Activated naive CD4-positive, alpha-beta T cell treated with Interleukin-2 at 50 U/mL for 16 hours (primary cell): ENCODE measurements at places on chromosomes 7 and 10.

GRCh38 chr7:73599151-73599882 is 20.9 kb upstream of the TBL2 start:
- no peak for DNase-seq

- no peak for DNase-seq
Observed at GRCh38 chr7:3949242-3949640, 648.2 kb downstream of the SDK1 start.

DNA sequence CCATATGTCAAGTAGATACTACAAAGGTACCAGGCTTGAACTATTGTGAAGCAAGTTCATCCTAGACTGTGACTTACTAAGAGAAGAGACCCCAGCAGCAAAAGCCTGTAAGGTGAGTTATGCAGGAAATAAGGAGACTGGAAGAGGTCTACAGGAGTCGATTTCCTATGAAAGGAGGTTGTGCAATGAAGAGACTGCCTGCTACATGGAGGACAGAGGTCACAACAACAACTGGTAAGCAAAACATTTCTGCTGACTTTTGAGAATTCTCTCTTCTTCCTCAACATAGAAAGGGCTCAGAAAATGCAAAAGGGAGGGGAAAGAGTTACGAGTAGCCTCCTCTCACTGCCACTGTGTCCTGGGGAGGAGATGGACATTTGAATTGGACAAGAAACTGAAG is 42.4 kb downstream of the PDK4 start:
- DNase-seq, result no peak

- DNase-seq, result no peak
Observed at GRCh38 chr7:68407460-68407859, 1190.8 kb upstream of the AUTS2 start.

DNA sequence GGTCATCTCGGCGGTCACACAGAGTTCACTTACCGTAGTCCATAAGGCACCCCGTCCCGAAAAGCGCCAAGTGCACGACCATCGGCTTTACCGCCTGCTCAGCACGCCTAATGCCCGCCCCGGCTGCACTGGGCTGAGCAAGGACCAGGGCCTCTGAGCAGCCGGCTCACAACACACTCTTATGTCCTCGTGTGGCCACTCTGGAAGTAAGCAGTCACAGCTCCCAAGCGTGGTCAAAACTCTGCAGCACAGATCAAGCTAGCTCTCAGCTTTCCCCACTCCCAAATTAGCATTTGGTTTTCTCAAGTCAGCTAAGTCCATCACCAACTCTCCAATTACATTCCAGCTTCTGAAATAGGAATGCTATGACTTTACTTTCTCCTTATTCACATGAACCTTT is 57.7 kb downstream of the MAD1L1 start:
- no peak for DNase-seq

- DNase-seq, result no peak
Observed at GRCh38 chr10:97250952-97251351, 41.5 kb downstream of the ARHGAP19 start.

DNA sequence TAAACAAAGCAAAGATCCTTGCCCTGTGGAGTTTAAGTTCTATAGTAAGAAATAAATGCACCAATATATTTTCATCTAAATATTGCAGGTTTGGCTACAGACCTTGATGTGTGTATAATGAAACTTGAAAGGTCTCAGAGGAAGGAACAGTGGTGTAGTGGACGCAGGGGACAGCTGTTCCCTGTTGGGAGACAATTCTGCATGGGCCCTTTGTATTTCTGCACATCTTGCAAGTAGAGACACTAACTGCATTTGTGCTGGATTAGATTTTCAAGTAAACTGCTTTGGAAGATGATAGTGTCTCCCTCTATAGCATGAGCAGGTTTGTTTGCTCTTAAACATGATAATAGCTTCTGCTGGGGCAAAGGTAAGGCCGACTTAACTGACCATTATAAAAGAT is 57.5 kb upstream of the FAM133B start:
- DNase-seq, result no peak

DNA sequence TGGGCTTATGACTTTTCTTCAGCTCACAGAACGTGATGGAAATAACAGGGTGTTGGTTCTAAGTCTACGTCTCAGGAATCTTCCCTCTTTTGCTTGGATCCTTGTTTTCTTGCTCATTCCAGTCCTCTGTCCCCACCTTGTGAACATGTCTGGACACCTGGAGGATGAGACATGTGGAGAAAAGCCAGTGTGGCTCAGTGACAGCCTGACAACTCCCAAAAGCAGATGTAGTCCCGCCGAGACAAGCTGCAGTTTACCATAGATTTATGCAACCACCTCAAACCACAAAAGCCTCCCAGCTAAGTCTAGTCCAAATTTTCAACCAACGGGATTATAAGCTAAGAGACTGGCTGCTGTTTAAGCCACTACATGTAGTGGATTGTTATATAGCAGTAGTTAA is 476.1 kb downstream of the SH2D4B start:
- DNase-seq, result no peak

GRCh38 chr10:71068861-71069271 is 143.5 kb upstream of the UNC5B start:
- DNase-seq, result no peak

DNA sequence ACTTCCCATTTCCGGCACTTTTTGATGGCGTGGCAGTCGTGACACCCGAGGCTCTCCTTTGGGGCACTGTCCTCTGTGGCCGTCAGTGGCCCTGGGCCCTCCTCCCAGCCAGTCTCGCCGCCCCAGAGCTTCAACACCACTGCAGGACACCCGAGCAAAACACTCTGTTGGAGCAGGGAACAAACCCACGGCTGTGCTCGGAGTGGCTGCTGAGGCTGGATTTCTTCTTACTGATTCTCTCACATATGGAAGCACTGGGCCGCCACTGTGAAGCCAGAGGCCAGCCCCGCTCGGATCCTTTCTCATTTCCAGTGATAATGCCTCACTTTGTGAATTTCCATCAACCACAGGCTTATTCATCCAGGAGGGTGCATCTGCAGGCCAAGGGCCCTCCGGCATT is 58.2 kb upstream of the CYTH3 start:
- no peak for DNase-seq

GRCh38 chr7:25311346-25311745 is 83.1 kb upstream of the NPVF start:
- no peak for DNase-seq

- DNase-seq, result no peak
Observed at GRCh38 chr10:92929896-92930295, 81.6 kb downstream of the EXOC6 start.

- DNase-seq, result no peak
Observed at GRCh38 chr7:147999962-148000361, 590.6 kb upstream of the C7orf33 start.

DNA sequence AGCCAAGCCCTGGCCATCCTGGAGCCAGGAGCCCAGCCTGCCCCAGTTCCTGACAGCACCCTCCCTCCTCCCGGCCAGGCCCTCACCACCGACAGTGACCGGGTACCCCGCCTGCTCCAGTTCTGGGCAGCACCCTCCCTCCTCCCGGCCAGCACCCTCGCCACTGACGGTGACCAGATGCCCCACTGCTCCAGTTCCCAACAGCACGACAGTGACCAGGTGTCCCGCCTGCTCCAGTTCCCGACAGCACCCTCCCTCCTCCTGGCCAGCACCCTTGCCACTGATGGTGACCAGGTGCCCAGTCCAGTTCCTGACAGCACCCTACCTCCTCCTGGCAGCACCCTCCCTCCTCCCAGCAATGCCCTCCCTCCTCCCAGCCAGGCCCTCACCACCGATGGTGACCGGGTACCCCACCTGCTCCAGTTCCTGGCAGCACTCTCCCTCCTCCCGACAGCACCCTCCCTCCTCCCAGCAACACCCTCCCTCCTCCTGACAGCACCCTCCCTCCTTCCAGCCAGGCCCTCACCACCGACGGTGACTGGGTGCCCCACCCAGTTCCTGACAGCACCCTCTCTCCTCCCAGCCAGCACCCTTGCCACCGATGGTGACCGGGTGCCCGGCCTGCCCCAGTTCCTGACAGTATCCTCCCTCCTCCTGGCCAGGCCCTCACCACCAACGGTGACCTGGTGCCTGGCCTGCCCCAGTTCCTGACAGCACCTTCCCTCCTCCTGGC is 40.3 kb downstream of the VIPR2 start:
- DNase-seq, result no peak

DNA sequence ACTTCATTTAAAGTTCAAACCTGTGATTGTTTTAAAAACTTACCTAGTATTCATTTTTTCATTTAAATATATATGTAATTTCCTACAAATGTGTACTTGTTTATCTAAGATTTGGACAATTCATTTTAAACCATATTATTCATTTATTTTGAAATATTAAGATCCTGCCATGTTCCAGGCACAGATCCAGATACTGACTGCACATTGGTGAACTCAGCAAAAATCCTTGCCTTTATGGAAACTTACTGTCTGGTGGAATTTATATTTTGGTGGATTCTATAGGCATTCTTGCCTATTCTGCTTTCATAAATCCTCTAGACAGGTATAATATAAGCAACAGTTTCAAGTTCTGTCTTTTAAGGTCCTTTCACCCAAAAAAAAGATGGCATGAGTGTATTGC is 48.3 kb upstream of the RPA3 start:
- DNase-seq, result no peak

- DNase-seq, result no peak
Observed at GRCh38 chr10:110002801-110003523, 4.8 kb upstream of the ADD3 start.

DNA sequence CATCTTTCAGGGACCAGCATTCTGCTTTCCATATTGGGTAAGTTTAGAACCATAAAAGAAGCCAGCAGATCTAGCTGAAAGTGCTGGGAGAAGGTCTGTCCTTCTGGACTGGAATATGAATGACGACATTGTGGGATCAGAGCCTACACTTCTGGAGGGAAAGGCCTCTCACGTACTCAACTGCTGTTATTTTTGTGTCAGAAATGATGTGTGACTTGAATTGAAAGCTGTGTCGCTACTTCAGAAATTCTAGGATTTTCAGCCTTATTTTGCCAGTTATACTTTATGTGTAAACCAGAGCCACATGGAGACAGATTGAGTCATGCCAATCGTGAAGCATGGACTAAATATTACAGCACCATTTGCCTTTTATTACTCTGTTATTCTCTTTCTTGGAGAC is 231.0 kb downstream of the KIAA1217 start:
- no peak for DNase-seq

GRCh38 chr7:151115836-151116418 is 29.7 kb downstream of the AGAP3 start:
- no peak for DNase-seq

- no peak for DNase-seq
Observed at GRCh38 chr7:42278344-42278743, 41.3 kb upstream of the GLI3 start.

DNA sequence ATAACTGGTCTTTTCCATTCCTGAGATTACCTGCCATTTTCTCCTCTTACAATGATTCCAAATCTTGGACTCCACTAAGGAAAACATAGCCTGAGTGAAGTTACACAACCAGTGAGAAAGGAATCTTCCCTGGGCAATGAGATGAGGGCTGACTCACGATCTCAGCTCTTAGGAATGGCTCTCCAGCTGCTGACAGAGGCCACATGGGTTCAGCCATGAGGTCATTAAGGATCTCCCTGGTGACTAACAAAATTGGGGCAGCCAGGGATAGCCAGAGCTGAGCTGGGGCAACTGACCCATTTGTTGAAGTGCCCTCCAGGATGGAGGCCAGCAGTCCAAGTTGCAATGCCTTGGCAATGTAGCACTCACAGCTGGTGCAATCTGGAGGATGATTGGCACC is 78.7 kb upstream of the MKLN1 start:
- no peak for DNase-seq

GRCh38 chr10:27744802-27745731 is 552 bp downstream of the MKX start:
- DNase-seq, result peak; percentile 21

GRCh38 chr7:156347132-156347531 is 293.4 kb upstream of the RNF32 start:
- no peak for DNase-seq

GRCh38 chr7:50305583-50306493 is 1.3 kb downstream of the IKZF1 start:
- DNase-seq, result no peak

GRCh38 chr7:128025380-128025779 is 5.9 kb downstream of the LRRC4 start:
- DNase-seq, result no peak

DNA sequence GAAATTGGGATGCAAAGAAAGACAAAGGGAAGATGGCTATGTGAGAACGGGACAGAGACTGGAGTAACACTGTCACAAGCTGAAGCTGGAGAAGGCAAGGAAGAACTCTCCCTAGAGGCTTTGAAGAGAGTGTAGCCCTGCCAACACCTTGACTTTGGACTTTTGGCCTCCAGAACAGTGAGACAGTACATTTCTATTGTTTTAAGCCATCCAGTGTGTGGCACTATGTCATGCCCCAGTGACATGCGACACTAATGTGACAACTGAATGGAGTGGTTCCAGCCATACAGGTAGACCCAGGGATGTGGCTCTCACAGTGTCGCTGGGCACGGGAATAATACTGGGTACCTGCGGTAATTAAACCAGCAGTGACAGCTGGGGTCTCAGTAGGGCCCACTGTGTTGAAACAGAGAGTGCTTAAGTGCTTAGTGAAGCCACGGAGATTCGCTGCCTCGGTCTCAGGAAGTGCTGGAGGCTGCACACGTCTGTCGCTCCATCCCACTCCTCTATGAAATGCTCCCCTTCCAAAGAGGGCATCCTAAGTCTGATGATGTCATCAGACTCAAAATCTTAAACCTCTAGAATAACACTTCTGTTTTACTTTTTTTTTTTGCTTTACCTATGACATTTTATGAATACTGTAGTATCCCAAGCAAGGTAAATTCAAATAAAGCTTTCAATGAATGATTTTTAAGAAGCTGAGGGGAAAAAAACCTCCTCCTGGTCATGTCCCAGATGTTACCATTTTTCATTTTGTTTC is 154.6 kb upstream of the RHEB start:
- no peak for DNase-seq

DNA sequence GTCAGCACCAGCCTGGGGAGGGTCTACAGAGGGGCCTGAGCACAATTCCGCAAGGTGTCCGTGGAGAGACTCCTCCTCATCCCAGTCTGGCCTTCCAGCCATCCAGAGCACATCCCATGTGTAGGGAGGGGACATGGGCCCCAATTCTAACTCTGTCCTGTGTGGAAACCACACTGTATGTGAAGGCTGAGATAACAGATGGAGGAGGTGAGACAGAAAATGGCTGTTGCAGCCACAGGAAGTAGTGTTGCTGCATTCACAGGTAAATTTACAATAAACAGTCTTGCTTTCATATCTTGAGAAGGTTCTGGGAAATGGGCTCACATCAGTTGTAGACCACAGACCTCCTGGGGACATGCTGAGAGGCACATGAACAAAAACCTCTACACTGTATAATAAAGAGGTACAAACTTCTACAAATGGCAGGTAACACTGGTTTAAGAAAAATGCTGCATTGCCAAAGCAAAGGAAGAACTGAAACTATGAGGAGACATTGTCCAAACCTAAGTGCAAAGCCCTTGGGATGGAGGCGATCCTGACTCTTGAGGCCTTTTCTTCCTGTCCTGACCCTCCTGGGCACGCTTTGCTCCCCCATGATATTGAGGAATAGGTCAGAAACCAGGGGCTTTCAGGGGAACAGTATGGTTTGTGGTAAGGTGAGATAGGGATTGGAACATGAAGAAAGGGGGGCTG is 21.6 kb upstream of the GIMAP2 start:
- DNase-seq, result peak; percentile 20
